Mucosa of descending colon (tissue), 3 donors: ENCODE measurements at places on chromosomes 4 and X. TPM values are rescaled to one million over a fixed set of nuclear protein-coding genes. Genes with fewer than 3 reads are reported as not detected.
A peak's percentile ranks its signal among the peaks of the same experiment; 100 is the strongest.

DNA sequence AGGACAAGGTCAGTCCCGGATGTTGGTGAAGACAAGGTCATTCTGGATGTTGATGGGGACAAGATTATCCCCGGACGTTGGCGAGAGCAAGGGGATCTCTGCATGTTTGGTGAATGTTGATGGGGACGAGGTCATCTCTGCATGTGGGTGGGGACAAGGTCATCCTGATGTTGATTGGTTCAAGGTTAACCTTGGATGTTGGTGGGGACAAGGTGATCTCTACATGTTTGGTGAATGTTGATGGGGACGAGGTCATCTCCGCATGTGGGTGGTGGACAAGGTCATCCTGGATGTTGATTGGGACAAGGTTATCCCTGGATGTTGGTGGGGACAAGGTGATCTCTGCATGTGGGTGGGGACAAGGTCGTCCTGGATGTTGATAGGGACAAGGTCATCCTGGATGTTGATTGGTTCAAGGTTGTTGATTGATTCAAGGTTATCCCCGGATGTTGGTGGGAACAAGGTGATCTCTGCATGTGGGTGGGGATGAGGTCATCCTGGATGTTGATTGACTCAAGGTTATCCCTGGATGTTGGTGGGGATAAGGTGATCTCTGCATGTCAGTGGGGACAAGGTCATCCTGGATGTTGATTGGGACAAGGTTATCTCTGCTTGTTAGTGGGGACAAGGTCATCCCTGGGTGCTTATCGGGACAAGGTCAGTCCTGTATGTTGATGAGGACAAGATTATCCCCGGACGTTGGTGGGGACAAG lies 28.8 kb upstream of the PLCXD1 start:
- DNase-seq, result peak; percentile 10

Gene TMEM154
- 1.8 TPM for total RNA-seq

Gene CSAG3
- not detected for total RNA-seq

DNA sequence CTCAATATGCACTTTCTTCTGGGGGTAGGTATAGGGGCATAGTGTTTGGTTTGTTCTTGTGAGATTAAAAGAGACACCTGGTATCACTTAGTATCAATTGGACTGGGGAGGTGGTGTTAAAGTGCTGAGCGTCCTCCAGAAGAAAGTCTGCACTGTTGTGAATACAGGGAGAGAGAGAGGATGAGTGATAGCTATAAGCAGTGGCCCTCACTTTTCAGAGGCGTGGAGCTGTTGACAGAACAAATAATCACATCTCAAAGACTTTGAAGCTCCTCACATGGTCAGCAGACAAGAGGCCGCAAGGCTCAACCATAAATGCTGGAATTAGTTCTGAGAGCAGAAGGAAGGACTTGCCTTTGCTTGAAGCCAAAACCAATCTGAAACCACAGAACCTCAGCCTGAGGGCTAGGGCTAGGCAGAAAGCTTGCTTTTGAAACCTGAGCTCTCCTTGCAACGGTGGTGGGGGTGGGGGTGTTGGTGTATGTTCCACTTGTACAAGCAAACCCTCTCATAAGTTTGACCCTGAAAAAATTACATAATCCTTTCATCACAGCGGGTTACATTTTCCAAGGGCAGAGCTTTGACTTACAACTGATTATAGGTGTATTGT lies 123.2 kb upstream of the SCML1 start:
- no peak for DNase-seq

Gene TMEM156
- 0.44 TPM for total RNA-seq

Gene IL9R
- 2.4 TPM for total RNA-seq
